ENCODE measurements at places on chromosomes 3 and 15. TPM values are rescaled to one million over a fixed set of nuclear protein-coding genes. Genes with fewer than 3 reads are reported as not detected.

Gene LXN
- 12.1 TPM for polyA plus RNA-seq

Gene FETUB
- not detected for polyA plus RNA-seq

Gene SLC12A8
- 0.43 TPM for polyA plus RNA-seq

Gene SNX22
- 1.8 TPM for polyA plus RNA-seq

Gene SLC9A9
- polyA plus RNA-seq: 21.3 TPM

Gene GOLGA8T
- polyA plus RNA-seq: not detected

Gene MKRN3
- polyA plus RNA-seq: not detected

Gene P2RY14
- 1.5 TPM for polyA plus RNA-seq

Gene SLC12A1
- polyA plus RNA-seq: not detected

Gene FBXW12
- polyA plus RNA-seq: not detected

Gene CHMP2B
- polyA plus RNA-seq: 32.2 TPM

Gene SLC28A2
- not detected for polyA plus RNA-seq

Gene CSPG5
- not detected for polyA plus RNA-seq

Gene STRC
- polyA plus RNA-seq: not detected

Gene ZNF501
- 3.3 TPM for polyA plus RNA-seq

Gene RAB5A
- polyA plus RNA-seq: 47.3 TPM

Data from immature natural killer cell (primary cell).